Stimulated activated CD4-positive, alpha-beta T cell treated with anti-CD3 and anti-CD28 coated beads, Interleukin-2, amount 100 ng/mL, for 4 hours (primary cell): ENCODE measurements at places on chromosomes 1 and 21.

DNA sequence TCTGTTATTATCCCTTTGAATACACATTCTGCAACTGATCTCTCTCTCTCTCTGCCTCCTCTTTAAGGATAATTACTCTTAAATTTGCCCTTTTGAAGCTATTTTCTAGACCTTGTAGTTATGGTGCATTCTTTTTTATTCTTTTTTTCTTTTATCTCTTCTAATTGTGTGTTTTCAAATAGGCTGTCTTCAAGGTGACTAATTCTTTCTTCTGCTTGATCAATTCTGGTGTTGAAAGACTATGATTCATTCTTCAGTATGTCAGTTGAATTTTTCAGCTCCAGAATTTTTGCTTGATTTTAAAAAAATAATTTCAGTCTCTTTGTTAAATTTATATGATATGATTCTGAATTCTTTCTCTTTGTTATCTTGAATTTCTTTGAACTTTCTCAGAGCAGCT lies 95.6 kb upstream of the GPR52 start:
- no peak for DNase-seq

GRCh38 chr1:67803380-67804279 lies 29.6 kb downstream of the GNG12 start:
- no peak for DNase-seq

- DNase-seq: no peak
Observed at GRCh38 chr1:110021285-110021684, 13.1 kb upstream of the STRIP1 start.

GRCh38 chr1:196649990-196650389 lies 1.9 kb upstream of the CFH start:
- DNase-seq: no peak

- no peak for DNase-seq
Observed at GRCh38 chr1:189431447-189431846, 1046.2 kb downstream of the BRINP3 start.

DNA sequence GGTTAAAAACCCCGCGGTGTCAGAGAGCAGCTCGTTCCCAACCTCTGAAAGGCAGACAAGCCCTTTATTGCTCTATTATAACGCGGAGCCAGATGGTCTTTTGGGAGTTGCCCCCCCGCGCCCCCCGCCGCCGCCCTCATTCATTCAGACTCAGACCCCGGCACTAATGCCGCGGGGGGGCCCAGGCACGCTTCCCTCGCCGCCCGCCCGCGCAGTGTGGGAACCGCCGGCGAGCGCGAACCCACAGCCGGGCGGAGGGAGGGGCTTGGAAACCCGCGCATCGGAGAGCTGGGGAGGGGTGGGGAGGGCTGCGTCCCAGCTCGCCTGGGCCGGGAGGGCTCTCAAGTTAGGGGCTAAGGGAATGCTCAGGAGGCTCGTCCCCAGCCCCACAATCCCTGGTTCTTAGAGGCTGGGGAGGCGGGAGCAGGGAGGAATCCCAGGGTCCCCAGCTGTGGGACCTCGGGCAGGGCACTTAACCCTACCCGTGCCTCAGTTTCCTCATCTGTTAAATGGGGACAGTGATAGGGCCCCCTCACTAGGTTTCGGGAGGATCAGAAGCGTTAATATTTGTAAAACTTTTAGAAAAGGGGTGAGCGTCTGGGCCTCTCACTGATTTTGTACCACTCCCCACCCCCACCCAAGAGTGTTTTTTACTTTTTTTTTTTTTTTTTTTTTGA lies 10.9 kb upstream of the HES5 start:
- DNase-seq: no peak

DNA sequence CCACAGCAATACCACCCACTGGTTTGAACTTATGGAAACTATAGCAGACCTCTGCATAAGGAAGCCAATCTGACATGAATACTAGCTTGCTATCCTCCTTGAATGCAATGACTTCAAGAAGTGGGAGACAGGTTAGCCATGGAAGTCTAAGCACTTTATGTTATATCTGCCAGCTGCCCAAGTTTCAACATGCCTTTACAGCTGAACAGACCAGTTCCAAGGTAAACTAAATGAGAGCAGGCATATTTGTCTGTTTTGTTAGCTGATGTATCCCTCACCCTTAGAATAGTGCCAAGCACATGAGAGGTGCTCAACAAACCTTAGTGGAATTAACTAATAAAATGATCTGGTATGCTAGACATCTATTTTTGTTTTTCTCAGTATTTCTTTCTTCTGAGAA lies 65.1 kb downstream of the ALG14 start:
- DNase-seq: no peak

DNA sequence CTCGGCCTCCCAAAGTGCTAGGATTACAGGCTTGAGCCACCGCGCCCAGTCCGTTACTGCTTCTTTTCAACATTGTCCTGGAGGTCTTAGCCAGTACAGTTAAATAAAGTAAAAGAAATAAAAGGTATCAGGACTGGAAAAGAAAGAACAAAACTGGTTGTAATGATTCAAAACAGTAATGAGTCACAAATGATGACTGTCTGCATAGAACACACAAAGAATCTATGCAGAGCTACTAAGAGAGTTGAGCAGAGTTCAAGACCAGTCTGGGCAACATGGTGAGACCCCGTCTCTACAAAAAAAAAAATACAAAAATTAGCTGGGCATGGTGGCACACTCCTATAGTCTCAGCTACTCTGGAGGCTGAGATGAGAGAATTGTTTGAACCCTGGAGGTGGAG lies 23.4 kb downstream of the BCAR3 start:
- no peak for DNase-seq

DNA sequence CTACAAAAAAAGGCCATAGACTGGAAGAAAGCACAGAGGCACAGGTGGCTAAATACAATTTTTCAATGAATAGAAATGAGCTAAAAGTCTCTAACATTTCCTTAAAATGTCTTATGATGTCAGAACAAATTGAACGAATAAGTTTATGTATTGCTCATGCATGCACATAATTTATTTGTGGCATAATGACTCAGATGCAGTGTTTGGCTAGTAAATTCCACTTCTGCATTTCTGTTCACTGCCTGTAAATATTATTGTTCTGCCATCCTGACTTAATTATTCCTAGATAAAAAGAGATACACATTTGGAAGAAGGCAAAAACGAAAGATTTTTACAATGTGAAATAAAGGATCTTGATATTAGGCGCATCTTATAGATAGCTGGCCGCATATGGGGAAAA lies 26.6 kb upstream of the EXO1 start:
- no peak for DNase-seq

- DNase-seq: peak; percentile 64
Observed at GRCh38 chr1:161092621-161093028, 3.3 kb upstream of the NECTIN4 start.

GRCh38 chr1:12075195-12076114 lies 12.4 kb downstream of the TNFRSF8 start:
- DNase-seq: no peak

GRCh38 chr1:89361681-89362080 lies 2.2 kb upstream of the GBP6 start:
- no peak for DNase-seq

DNA sequence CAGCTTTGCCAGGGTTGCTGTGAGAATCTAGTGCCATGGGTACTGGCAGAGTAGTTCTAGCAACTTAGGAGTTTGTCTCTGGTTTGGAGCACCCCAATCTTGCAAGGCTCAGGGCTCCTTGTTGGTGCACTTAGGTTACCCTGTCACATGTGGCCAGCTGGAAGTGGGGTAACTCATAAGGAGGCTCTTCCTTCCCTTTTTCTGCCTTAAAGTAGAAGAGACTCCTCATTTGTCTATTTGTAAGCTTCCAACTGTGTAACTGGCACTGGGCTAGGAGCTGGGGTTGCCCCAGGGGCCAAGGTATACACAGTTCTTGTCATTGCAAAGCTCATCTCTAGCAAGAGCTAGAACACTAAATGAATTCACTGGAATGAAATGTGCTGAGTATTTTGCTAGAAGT lies 10.6 kb downstream of the MROH7 start:
- DNase-seq: no peak

GRCh38 chr1:93651695-93652094 lies 29.9 kb downstream of the BCAR3 start:
- DNase-seq: no peak

DNA sequence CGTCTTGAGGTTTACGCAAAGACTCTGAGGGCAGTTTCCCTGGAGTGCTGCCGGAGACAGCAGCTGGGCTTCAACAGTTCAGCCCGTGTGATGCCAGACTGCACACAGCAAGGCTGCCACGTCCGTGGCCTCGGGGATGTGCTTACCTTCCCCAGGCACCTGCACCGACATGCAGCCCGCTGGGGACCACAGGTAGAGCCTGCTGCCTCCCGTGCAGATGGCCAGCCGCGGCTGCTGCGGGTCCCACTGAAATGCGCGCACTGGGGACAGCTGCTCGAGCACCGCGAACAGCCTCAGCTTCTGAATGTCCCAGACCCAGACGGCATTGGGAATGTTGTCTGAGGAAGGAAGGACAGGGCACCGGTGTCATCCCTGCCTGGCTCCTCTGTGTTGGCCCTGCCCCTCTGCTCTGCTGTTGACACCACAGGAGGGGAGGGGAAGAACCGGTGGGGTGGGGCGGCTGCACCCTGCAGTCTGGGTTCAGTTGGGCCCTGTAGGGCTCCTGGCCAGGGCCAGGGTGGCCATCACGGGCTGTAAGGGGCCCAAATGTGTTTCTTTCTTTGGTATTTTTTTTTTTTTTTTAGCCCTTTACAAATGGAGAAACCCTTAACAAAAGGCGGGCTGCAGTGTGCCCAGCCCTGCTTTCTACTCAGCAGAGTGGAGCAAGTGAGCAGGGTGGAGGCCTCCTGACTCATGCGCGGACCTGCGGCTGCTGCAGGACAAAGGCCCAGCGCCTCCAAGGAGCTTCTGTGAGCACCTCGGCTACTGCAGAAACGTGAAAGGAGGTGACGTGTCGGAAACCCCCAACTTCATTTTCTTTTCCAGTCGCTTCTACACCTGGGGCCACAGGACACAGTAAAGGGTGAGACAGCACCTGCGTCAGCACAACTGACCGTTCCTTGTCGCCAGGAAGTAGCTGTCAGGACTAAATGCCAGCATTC lies 6.8 kb downstream of the TPRG1L start:
- no peak for DNase-seq

GRCh38 chr1:110688514-110688913 lies 13.8 kb upstream of the KCNA3 start:
- DNase-seq: no peak

- no peak for DNase-seq
Observed at GRCh38 chr1:204725821-204726448, 40.4 kb upstream of the LRRN2 start.

GRCh38 chr1:229942501-229942900 lies 124.5 kb upstream of the GALNT2 start:
- no peak for DNase-seq

DNA sequence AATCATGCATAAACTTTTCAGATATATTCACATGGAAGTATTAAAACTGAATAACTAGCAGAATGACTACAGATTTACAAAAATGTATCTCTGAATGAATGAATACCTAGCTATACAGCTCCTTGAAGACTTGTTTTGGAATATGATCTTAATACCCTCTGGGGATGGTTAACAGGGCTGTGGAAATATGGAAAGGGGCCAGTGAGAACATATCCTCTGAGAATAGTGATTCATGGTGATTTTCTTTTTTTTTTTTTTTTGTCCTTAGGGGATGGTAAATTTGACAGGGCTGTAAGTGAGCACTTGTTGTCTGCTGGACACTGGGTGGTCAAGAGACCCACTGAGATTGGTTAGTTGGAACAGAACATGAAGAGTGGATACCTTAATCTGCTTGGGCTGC lies 80.7 kb upstream of the HP1BP3 start:
- DNase-seq: no peak

DNA sequence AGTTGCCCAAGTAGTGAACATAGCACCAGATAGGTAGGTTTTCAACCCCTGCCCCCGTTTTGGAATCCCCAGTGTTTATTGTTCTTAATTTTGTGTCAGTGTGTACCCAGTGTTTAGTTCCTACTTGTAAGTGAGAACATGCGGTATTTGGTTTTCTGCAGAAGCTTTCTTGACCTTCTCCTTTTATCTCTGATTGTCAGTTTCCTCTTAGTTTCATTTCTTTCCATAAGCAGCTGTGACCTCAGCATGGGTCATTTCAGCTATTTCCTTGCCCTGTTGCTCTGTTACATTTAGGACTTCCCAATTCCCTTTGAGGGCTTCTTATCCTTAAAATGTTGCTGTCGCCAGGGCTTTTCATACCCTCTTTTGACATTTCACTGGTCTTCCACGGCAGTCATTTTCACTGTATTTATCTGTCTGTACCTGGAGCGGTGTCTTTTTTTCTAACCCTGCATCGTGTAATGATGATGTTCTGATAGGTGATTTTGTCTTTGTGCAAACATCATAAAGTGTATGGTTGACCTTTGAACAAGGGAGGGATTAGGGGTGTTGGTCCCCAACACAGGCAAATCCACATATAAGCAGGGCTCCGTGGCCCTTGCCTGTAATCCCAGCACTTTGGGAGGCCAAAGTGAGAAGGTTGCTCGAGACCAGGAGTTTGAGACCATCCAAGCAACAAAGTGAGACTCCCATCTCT lies 15.0 kb downstream of the ITSN1 start:
- DNase-seq: no peak
